H4 (cell line): ENCODE measurements at places on chromosomes 16 and 17. TPM values are rescaled to one million over a fixed set of nuclear protein-coding genes. Genes with fewer than 3 reads are reported as not detected.

DNA sequence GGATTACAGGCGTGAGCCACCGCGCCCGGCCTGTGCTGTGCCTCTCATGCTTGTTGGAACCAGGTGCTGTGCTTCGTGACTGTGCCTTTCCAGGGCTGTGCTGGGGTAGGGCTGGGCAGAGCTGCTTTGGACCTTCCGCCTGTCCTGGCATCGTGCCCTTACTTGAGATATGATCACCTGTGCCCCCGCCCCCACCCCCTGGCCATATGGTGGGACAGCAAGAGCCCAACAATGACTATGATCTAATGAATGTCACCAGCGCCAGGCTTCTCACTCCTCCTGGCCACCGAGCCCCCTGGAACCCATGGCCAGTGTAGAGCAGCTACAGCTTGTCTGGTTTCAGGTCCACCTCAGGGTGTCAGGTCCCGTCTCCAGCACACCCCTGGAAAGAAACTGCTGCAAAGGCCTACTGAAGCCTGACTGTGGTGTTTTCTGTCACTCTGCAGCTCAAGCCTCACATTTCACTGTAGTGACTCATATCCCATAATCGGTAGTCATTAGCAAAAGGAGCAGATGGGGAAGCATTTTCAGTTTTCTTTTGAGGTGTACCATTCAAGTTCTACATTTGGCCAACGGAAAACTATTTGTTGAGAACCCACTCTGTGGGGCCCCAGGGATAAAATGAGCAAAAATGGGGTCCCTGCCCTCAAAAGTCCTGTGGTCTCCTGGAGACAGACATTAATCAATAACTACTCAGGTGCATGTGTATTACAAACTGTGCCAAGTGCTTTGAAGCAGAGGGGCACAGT lies 22.1 kb downstream of the FCSK start:
- DNase-seq, result peak; percentile 66

DNA sequence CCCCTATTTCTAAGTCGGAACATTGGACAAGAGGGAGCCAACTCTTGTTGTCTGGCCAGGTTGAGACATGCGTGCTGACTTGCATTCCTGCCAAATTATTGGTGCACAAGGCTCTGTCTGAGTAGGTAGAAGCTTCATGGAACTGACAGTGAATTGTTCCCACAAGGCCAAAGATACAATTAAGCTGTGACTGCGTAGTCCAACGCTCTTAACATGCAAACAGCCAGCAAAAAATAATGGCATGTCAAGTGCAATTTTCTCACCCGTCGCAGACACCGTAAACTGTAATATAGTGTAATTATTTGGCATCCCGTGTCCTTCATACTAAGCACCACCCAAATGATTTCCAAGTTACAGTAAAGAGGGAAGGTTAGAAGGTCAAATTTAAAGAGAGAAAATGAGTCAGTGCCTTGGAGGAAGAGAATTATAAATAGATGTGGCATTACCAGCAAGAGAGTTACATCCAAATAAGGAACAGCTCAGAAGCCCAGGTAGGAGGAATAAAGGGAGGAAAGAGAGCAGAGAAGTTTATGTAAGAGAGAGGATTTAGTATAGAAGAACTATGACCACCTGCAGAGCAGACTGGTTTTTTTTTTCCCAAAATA lies 21.8 kb downstream of the CDH8 start:
- peak; percentile 19 for DNase-seq

DNA sequence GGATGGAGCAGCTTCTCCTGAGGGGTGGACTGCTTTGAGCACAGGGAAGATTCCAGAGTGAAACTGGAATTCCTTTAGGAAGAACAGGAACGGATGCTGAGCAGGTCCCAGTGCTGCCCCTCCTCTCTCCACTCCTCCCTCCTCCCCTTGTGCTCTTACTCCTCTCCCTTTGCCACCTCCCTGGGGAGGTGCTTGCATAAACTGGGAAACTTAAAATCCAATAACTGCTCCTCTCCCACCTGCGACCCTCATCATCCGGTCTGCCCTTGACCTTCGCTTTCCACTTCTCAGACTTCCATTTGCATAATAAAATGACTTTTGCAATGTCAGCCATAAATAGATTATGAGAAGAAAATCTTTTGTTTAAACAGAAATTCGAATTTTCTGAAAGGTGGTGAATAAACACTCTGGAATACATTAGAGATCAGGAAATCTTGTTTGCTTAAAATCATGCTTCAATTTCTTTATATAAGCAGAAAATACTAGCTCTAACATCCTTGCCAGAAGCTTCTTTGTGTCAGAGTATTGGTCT lies 23.7 kb downstream of the HSBP1 start:
- DNase-seq, result no peak

GRCh38 chr16:57740423-57741071 lies 5.0 kb downstream of the KATNB1 start:
- DNase-seq, result no peak

DNA sequence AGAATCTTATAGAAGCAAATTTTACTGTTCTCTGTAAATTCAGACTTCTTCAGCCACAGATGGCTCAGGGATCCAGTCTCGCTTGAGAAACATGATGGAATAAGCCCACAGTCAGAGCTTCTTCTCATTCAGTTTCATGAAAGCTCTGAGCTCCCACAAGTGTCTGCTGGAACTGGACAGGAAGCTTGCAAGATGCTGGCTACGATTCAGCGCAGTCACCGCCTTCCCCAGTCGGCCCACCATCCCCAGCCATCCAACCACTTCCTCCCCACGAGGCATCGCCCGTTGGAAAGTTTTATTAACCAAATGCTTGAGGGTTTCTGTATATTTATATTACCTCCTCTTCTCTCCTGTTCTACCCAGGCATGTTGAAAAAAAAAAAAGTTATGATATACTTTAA lies 171.7 kb downstream of the ZFHX3 start:
- peak; percentile 94 for DNase-seq

- no peak for DNase-seq
Observed at GRCh38 chr17:11539637-11540036, 58.6 kb upstream of the DNAH9 start.

GRCh38 chr16:2524339-2524938 lies 4.3 kb downstream of the AMDHD2 start:
- no peak for DNase-seq

DNA sequence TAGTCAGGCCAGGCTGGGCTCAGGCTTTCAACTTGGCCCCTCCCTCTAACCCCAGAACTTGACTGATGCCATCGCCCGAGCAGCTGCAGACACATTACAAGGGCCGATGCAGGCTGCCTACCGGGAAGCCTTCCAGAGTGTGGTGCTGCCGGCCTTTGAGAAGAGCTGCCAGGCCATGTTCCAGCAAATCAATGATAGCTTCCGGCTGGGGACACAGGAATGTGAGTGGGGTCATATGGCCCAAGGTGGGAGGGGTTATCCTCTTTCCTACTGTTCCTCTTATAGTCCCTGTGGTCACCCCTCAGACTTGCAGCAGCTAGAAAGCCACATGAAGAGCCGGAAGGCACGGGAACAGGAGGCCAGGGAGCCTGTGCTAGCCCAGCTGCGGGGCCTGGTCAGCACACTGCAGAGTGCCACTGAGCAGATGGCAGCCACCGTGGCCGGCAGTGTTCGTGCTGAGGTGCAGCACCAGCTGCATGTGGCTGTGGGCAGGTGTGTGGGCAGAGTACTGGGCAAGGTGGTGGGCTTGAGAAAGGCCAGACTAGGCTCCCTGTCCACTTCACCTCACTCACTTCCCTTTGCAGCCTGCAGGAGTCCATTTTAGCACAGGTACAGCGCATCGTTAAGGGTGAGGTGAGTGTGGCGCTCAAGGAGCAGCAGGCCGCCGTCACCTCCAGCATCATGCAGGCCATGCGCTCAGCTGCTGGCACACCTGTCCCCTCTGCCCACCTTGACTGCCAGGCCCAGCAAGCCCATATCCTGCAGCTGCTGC lies 2.1 kb upstream of the NRN1L start:
- DNase-seq, result no peak

DNA sequence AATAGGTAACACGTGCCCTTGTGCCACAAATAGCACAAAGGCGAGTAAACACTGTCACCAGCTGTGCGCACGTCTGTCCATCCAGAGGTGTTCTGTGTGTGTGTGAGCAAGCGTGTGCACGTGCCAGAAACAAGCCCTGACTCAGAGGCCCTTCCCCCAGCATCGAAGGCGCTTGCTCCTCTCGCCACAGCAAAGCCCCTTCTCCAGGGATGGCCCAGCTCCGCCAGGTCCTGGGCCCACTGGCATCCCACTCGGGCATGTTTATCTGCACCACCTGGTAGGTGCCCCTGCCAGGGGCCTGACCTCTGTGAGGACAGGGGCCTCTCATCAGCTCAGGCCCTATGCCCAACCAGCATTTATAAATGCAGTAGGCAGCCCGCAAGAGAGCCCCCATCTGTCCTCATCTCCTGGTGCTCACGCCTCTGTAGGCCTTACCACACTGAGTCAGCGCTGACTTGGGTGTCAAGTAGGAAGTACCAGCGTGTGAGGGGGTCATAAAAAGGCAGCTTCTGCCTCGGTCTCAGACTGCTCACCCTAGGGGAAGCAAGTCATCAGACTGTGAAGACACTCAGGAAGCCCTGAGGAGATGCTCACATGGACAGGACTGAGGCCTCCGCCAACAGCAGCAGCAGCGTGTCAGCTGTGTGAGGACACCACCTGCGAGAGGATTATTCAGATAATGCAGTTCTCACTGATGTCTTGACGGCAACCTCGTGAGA lies 10.8 kb downstream of the TMEM235 start:
- DNase-seq, result no peak

- DNase-seq, result no peak
Observed at GRCh38 chr16:81214745-81215166, 23.7 kb upstream of the BCO1 start.

CORO1A gene
- total RNA-seq, result 7.3 and 7.9 TPM in 2 replicates
